ENCODE measurements at places on chromosomes 6 and 20.
A peak's percentile ranks its signal among the peaks of the same experiment; 100 is the strongest.

GRCh38 chr6:1143655-1144054, 168.2 kb upstream of the FOXQ1 start:
- DNase-seq = no peak

DNA sequence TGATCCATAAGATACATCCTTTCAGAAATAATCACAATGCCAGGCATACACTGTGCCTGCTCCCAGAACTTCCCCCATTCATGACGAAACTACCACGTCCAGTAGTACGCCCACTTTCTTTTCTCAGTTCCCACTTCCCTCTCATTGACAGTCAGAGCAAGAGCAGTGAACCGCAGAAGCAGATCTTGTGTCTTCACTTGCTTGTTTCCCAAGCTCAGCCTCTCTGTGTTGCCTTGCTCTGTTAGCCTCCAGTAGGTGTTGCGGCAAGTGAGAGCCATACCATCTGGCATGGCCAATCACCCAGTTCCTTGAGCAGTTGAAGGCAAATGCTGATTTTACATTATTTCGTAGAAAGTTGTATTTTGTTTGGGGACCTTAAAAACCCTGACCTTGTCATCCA, 11.7 kb downstream of the UST start:
- no peak for DNase-seq

GRCh38 chr6:70849348-70850069, 107.4 kb downstream of the B3GAT2 start:
- no peak for DNase-seq

- DNase-seq = no peak
These were observed 153.9 kb upstream of the ENPP5 start for GRCh38 chr6:46324706-46325105.

GRCh38 chr20:52438326-52438963, 246.9 kb upstream of the ZFP64 start:
- no peak for DNase-seq

- DNase-seq = no peak
These were observed 36.0 kb downstream of the PIM1 start for GRCh38 chr6:37205997-37206340.

- peak; percentile 44 for DNase-seq
These were observed 97.7 kb downstream of the SYCP2 start for GRCh38 chr20:59835448-59836395.

DNA sequence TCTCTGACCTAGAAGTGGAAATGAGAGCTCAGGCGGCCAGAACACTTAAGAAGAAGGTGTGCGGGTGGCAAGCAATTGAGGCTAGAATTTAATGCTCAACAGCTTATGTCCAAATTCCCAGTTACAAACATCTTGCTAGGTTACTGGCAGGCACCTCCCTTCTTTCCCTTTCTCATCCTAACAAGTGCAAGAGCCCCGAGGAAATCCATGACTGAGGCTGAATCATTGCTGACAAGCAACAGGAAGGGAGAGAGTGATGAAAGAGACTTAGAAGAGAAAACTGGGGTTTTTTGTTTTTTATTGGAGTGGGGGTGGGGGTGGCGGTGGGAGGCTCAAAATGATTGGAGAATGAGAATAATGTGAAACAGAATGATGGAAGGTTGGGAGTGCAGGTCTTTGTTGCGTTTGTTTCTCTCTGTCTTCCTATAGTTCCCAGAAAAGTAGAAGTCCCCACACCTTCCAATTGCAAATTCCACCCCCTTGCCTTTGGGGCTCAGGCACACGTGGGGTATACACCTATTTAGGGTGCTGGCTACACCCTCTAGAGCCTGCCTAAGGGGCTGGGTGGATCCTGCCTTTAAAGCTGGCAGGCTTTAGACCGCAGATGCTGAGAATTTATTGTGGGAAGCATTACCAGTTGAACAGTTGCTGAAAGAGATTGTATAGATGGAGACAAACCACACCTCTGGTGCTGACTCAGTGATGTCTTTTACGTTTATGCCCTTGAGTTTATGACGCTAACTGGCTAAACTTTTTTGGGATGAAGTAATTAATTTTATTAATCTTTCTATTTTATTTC, 1.4 kb downstream of the FAM83B start:
- peak; percentile 22 for DNase-seq

DNA sequence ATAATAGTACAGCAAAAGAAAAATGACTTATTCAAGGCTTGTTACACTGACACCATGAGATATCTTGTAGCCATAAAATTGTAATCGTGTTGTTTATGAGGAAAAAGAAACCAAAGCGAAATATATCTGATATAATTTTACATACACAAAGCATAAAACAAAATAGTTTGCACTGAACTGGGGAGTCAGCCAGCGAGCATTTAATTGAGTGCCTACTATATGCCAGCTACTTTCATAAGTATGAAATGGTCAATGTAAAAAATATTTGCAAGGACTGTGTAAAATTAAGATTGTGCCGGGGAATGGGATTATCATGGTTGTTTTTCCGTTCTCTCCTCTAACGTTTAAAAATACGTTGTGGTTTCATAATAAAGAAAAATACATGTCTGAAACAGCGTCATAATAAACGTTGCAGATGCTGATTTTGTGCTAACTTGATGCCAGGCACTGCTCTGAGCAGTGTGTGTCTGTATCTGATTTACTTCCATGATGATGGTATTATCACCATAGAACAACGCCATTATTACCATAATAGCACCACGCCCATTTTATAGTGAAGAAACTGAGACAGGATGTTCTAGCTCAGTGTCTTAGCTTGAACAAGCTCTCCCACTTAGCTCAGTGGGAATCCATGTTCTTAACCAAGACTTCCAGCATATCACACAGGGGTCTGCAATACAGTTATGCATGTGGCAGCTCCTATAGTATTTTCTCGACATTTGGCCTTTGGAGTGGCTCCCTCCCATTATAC, 144.6 kb downstream of the BCAS1 start:
- no peak for DNase-seq

DNA sequence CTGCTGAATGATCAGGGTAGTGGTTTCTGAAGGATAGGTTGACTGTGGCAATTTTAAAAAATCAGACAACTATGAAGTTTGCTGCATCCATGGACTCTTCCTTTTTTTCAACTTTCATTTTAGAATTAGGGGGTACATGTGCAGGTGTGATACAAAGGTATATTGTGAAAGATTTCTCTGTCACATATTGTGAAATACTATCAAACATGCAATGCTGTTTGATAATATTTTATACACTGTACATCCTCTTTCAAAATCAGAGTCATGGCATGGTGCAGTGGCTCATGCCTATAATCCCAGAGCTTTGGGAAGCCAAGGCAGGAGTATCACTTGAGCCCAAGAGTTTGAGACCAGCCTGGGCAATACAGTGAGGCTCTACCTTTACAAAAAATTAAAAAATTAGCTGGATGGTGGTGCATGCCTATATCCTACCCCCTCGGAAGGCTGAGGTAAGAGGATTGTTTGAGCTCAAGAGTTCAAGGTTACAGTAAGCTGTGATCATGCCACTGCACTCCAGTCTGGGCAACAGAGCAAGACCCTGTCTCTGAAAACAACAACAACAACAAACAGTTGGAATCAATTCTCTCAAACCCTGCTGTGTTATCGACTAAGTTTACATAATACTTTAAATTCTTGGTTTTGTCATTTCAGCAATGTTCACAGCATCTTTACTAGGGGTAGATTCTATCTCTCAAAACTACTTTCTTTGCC, 4.6 kb downstream of the WFDC12 start:
- DNase-seq = no peak

DNA sequence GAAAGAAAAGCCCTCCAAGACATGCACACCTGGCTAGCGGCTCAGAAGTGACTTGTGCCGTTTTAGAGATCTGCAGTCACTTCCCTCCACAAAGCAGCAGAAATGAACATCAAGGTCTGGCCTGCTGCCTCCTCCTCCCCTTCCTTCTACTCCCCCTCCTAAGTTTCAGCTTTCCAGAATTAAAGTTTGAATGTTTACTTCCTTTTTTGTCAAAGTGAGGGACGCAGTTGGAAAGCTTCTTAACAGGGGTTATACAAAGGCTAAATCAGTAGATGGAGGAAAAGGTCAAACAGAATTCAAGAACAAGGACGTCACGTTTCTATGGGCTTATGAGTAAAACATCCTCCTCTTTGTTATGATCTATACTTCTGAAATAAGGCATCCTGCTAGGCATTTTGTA, 227.7 kb downstream of the SLC35F1 start:
- DNase-seq = no peak

DNA sequence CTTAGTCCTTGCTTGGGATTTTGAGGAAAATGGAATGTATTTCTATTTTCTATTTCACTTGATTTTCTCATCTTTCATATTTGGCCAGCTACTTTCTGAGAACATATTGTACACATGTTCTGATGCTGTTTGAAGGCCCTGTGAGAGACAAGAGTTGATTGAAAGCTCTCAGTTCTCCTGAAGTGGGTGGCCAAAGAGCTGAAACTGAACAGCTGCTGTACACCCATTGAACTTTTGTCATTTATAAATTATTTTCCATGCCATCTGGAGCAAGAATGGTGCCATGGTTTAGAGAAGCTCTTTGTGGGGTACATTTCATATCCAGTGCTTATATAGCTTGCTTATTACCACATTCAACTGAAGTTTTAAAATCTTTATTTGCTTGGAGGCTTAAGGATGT, 298.3 kb downstream of the PRL start:
- no peak for DNase-seq

- DNase-seq = peak; percentile 66
These were observed 34.1 kb downstream of the DCDC2 start for GRCh38 chr6:24323632-24324337.

- no peak for DNase-seq
These were observed 17.2 kb upstream of the NCR2 start for GRCh38 chr6:41318261-41318653.

DNA sequence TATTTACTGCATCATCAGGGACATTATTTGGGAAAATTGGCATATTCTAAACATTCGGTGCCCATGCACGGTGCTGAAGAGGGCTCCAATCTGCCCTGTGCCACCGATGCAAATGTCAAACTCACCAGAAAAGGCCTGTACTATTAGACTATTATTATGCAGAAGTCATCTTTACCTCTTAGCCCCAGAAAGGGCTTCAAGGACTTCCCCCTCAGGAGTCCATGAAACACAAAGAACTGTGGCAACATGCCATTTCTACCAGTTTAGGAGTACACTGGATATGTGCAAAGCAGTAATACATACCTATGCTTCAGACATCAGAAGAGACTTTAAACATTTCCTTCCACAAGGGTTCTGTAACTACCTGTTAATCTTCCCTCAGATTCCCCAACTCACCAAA, 8.6 kb downstream of the DIDO1 start:
- DNase-seq = no peak

- no peak for DNase-seq
These were observed 21.9 kb upstream of the GSTA3 start for GRCh38 chr6:52931351-52931750.

- no peak for DNase-seq
These were observed 64.6 kb downstream of the GFOD1 start for GRCh38 chr6:13422681-13423221.

DNA sequence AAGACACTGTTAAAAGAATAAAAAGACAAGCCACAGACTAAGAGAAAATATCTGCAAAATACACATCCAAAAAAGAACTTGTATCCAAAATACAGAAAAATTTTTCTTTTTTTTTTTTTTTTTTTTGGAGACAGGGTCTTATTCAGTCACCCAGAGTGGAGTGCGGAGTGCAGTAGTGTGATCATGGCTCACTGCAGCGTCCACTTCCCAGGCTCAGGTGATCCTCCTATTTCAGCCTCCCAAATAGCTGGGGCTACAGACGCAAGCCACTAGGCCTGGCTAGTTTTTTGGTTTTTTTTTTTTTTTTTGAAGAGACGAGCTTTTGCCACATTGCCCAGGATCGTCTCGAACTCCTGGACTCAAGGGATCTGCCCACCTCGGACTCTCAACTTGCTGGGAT, 3.1 kb downstream of the ZUP1 start:
- DNase-seq = no peak

DNA sequence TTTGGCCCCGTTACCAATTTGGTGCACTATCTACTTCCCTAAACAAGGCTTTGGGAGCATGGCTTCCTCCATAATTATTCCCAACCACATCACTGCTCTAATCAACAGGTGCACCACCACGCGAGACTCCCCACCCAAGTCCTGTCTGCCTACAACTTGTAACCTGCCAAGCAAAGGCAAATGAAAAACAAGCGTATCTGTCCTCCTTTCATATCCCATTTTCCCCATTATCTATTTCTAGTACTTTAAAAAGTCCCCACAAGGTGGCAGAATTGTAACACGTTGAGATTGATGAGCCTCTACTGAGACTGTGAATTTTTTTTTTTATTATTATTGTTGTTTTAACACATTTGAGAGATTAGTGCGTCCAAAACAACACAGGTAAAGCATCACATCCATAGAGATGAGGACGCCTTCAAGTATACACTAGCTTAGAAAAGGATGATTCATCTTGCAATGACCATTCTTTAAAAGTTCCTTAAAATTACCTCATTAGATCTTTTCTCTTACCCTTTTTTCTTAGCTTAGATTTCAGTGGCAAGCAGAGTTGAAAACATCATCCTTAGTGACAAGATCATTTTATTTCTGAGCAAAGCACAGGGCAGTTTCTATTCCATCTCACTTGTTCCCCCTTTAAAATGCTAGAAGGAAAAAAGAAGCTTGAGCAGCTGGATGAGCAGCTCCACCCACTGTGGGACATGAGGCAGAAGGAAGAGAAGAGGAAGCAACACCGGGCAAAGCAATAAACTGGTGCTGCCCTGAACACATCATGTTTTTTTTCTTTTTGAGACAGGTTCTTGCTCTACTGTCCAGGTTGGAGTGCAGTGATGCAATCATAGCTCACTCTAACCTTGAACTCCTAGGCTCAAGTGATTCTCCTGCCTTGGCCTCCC, 210.8 kb downstream of the ARHGAP18 start:
- DNase-seq = peak; percentile 70

DNA sequence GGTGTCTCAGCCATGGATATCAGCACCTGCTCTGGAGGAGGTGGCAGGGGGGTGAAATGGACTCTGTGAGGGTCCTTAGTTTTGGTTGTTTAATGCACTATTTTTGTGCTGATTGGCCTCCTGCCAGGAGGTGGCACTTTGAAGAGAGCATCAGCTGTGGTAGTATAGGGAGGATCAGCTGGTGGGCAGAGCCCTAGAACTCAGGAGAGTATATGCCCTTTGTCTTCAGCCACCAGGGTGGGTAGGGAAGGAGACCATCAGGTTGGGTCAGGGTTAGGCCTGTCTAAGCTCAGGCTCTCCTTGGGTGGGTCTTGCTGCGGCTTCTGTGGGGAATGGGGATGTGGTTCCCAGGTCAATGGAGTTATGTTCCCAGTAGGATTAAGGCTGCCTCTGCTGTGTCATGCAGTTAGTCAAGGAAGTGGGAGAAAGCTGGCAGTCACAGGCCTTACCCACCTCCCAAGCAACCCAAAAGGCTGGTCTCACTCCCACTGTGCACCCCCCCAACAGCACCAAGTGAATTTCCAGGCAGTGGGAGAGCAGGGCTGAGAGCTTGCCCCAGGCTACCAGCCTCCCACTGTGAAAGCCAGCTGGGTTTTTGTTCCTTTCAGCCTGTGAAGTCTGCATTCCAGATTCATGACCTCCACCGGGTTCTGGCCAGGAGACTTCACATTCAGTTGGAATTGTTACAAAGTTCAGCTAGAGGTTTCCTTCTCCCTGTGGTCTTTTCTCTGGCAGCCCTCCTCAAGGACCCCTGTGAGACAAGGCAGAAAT, 5.7 kb upstream of the OSTM1 start:
- DNase-seq = peak; percentile 94

- no peak for DNase-seq
These were observed 40.4 kb upstream of the GFRAL start for GRCh38 chr6:55286824-55287223.
